ENCODE measurements at places on chromosomes 12 and 14. TPM values are rescaled to one million over a fixed set of nuclear protein-coding genes. Genes with fewer than 3 reads are reported as not detected.
A peak's percentile ranks its signal among the peaks of the same experiment; 100 is the strongest.

DNA sequence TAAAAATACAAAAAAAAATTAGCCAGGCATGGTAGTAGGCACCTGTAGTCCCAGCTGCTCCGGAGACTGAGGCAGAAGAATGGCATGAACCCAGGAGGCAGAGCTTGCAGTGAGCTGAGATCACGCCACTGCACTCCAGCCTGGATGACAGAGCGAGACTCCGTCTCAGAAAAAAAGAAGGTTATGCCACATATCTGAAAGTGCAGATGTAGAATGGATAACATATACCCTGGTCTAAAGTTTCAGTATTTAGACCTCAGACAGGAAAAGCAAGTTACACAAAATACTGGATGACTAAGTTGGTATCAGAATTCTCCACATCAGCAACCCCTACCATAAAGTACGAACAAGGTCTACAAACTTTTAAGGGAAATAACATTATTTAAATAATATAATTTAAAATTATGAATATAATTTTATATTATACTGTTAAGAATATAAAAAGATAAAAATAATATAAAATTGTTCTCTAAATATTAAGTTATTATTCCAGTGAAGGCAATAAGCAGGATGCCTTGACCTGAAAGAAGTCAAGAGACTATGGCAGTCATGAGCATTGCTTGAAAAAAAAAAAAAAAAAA is 169.9 kb downstream of the CRADD start:
- no peak for DNase-seq

DNA sequence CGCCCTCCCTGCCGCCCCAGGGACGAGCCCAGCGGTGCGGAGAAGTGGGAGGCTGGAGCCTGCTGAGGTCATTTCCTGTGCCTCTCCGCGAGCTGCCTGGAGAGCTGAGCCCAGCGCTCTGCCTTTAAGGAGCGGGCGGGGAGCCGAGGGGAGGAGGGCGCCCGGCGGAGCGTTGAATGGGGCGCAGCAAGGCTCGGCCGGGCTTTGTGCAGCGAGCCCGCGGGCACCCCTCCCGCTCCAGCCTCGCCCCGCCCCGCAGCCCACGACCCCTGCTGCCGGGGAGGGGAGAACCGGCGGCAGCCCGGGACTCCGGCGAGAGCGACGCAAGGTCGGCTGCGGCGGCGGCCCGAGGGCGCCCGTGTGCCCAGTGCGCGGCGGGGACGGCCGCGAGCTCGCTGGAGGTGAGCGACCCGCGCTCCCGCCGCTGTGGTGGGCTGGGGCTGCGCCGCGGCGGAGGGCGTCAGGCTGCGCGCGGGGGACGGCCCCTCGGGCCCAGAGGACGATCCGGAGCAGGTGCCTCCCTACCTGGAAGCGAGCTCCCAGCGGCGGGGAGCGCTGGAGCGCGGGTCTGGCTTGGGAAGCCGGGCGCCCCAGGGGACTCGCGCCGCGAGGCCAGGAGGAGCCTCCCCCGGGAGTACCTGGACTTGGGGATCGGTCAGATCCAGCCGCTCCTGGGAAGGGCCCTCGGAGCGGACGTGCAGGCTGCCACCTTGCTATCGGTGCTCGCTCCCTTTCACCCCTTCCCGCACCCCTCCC is at the start of gene PLEKHH1:
PLEKHH1 (plus strand) TSS at position 293 of the 756 bp plus-strand sequence. CDS start 8,578 bp downstream, outside the sequence.
- peak; percentile 84 for DNase-seq

GRCh38 chr14:84131924-84132323 is 1398.0 kb upstream of the FLRT2 start:
- no peak for DNase-seq

The GPR65 gene
- total RNA-seq, result 8.1 TPM

GRCh38 chr12:15608941-15609340 is 180.2 kb downstream of the EPS8 start:
- no peak for DNase-seq

DNA sequence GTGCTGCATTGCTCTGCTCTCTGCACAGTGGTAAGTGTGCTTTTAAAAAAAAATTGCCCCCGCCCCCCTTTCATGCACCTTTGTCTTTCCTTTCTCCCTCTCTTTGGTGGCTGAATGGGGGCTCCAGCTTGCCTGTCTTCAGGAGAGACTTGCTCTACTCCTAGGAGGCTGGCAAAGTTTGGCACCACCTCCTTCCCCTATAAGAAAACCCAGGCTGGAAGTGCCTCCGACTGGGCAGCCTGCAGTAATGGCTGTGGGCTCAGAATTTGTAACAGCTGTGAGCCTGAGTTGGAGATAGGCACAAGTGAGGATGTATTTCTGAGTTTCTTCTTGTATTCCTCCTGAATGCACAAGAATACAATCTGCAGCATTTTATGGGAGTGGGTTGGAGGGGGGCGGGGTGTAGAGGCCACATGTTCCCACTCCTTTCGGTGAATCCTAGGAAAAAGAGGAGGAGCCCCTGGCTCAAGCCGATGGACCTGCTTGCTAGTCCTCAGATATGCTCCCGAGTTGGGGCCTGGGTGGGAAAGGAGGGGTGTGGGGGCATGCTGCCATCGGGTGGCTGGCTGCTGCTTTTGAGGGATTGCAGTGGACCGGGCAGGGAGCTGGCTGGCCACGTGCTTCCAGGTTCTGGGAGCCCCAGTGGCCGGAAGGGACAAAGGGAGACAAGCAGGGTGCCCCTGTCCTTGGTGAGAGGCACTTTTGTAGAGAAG is 124.3 kb downstream of the TSPAN9 start:
- DNase-seq, result no peak

GRCh38 chr12:130788515-130788914 is 50.5 kb downstream of the STX2 start:
- no peak for DNase-seq

DNA sequence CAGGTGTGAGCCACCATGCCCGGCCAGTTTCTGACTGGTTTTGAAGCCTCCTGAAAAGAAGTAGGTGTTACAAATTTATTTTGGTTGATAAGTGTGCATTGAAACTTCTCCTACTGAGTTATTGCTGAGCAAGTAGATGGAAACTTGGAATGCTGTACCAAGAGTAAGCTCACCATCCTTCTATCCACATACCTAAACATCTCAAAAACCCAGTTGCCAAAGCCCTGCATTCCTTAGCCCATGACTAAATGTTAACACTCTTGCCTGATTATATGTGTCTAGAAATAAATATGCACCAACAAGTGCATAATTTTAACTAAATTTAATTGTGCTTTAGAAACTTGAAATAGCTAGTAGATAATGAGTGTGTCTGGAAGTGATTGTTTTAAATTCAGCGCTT is 357.8 kb downstream of the DUSP6 start:
- no peak for DNase-seq

The DLK1 gene
- not detected for total RNA-seq

DNA sequence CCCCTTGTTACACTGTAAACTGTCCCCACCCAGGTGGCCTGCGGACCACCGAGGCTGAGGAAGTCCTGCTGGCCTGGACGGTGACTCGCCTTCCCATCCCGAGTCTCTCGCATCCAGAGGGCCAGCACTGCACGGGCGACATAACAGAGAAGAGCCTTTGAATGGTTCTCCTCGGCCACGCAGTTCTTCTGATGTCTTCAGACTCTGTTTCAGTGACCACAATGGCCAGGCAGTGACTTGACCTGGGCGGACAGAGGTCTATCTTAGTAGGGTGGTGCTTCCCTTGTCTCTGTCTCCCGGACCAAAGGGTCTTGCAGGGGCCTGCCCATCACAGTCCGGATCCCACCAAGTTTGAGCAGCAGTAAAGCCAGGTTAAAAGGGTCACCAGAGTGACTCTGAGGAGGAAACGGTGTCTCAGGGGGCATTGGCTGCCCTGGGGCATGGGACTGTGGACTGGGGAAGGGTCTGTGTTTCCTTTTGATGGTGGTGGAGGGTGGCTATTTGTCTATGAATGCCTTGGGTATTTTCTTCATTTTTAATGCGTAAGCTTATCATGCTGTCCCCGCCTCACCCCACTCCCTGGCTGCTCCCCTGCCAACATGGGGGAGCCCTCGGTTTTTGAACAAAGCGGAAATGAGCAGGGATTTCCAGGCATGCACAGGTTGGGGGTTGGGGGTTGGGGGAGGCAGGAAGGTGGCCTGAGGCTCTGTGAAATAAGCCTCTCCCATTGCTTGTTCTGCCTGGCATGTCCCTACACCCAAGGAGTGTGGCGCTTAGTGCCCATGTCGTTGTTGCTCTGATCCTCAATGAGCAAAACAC is 10.3 kb downstream of the KRT85 start:
- no peak for DNase-seq

DNA sequence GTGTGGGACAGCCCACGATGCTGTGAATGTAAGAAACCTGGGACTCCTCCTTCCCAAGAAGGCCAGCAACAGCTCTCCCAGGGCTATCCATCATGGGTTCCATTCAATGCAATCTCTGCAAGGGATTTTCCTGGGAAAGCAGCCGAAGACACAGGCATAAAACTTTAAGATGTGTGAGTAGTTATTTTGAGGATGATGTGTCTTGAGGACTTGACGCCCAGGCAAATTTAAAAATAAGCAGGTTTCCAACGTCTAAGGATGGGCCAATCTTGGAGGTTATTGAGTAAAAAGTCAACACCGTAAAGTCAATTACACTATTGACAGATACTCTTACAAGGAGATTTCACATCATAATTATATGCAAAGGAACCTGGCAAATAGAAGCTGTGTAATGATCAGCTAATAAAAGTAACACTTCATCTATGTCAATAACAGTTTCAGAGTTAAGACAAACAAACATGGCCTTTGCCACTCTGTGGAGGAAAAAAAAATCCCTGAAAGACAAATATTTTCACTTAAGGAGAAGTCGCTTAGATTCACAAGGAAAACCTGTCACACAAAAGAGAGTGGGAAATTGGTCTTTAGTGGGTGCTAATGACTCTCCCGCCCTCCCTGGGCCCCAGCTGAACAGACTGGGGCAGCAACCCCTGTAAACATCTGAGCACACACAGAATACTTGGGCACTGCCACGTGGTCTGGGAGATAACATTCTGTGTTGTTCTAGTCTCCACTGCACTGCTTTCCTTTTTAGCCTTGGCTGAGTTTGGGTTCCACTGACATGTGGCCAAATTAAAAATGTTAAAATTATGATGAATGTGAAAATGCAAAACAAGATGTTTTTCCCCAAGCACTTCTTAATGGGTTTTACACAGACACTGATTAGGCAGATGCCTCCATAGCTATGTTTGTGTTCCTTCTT is 240.9 kb downstream of the FOXN3 start:
- no peak for DNase-seq

DNA sequence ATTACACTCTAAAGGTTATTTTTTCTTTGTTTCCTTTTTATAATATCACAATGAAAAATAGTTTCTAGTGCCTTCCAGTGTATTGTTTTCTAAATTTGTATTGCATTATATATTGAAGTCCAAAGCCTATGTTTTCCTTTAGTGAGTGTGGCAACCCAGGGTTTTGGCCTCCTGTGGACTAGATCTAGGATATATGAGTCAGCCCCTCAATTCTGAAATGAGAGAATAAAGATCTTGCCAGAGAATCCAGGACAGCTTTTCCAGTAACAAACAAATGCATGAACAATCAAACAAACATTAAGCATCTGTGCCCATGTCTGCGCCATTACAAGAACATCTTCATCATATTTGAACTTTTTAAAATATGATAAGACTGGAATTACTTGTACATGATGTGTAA is 70.7 kb upstream of the SSTR1 start:
- peak; percentile 59 for DNase-seq

- DNase-seq, result no peak
Observed at GRCh38 chr14:71212093-71212492, 304.8 kb downstream of the PCNX1 start.

The CACNB3 gene
- total RNA-seq, result 3.1 TPM

Measured in Karpas-422 (cell line).